ENCODE measurements at places on chromosomes 1 and 21.
A peak's percentile ranks its signal among the peaks of the same experiment; 100 is the strongest.

DNA sequence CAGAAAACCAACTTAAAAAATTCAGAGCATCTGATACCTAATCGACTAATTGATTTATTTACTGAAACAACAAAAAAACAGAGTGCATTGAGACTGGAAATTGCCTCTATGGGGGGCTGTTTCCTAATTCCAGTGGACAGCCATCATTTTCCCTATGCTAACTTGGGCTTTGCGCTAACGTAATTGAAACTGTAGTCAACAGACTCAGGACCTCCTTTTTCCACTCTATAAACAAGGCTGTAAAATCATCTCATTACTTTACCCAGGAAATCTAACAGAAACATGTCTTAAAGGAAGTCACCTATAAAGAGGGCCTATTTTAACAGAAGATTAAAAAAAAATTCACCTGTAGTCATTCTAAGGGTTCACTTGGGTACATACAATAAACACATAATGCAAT, 2.1 kb downstream of the ERG start:
- DNase-seq = no peak

- no peak for DNase-seq
These were observed 288.4 kb upstream of the RGS18 start for GRCh38 chr1:191869790-191870312.

DNA sequence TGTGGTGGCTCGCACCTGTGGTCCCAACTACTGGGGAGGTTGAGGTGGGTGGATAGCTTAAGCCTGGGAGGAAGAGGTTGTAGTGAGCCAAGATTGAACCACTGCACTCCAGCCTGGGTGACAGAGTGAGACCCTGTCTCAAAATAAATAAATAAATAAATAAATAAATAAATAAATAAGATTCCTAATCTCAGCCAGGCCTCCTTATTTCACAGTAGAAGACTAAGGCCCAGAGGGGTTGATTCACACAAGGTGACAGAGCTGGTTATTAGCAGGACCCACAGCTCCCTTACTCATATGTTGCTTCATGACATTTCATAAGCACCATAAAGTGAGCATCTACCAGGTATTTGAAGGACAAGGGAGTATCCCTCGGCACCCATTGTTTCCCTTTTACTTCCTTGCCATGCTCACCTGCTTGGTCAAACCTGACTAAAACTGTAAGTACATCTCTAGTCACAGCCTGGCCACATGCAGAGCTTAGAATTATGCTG, 32.7 kb downstream of the ALG14 start:
- DNase-seq = no peak

GRCh38 chr1:112870887-112871646, 84.9 kb downstream of the SLC16A1 start:
- DNase-seq = no peak

- DNase-seq = no peak
These were observed 858.5 kb upstream of the B3GALT2 start for GRCh38 chr1:194044892-194045291.

GRCh38 chr21:36134803-36135390, at the start of gene CBR3:
Gene CBR3, plus strand, starts transcription at chr21:36135079. Its CDS starts 114 bp downstream, at chr21:36135193.
- peak; percentile 49 for DNase-seq

- no peak for DNase-seq
These were observed 578 bp upstream of the TRIM62 start for GRCh38 chr1:33182401-33182841.

GRCh38 chr1:55958498-55958897, 620.9 kb downstream of the PLPP3 start:
- DNase-seq = no peak

DNA sequence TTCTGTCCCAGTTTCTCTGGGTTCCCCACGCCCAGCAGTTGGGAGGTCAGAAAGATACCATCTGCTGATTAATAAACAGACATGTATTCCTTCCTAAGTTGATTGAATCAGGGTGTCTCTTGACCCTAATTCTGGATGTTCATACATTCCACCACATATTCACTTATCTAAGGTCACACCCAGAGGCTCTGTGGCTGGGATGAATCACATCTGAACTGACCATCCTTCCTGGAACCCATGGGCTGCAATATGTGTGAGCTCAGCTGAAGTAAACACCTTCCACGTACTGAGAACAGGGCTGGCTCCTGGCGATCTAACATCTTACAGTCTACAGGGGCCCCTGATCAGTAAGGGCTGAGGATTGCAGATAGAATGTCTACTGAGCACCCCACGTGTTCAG, 20.5 kb upstream of the TRABD2B start:
- no peak for DNase-seq

- peak; percentile 66 for DNase-seq
These were observed 748 bp downstream of the PPP1R15B start for GRCh38 chr1:204410688-204411450.

DNA sequence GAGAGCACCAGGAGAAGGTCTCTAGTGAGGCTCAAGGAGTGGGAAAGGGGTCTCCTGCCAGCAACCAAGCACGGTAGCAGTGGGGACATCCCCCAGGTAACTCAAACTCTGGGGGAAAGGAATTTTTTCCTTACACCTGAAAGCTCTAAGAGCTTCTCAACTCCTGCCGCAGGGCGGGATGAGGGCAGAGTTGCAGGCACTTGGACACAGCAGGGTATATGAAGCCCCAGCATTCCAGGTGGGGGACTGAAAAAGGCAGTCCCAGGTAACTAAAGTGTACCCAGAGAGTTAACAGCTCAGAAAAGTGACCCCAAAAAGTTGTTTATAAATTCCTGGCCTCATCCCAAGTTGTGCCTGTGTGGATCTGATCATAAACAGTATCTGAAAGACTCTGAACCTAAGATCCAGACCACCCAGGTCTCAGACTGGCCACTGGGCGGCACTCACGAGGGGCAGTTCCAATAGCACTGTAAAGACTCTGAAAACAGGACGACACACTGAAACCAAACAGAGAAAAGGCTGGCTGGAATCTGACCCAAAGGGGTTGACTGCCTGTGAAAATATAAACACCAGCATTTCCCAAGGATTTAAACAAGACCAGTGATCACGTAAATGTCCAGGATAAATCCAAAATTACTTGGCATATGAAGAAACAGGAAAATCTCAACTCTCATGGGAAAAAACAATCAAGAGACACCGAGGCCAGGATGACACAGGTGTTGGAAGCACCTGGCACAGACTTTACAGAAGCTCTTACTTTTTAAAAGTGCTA, 47.5 kb downstream of the HSF2BP start:
- peak; percentile 51 for DNase-seq

DNA sequence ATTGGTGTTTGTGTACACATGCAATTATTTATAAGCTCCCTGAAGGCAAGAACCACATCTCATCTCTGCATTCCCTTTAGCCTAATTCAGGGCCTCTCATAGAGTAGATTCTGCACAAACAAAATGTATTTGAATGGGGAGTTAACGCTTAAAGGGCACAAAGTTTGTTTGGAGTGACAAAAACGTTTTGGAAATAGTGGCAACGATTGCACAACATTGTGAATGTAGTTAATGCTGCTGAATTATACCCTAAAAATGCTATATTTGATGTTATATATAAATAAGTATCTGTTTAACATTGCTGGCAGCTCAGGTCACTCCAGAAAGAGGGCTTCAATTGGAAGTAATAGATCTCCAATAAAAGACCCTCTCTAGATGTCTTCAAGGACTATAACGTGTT, 42.8 kb downstream of the TRIT1 start:
- DNase-seq = no peak

DNA sequence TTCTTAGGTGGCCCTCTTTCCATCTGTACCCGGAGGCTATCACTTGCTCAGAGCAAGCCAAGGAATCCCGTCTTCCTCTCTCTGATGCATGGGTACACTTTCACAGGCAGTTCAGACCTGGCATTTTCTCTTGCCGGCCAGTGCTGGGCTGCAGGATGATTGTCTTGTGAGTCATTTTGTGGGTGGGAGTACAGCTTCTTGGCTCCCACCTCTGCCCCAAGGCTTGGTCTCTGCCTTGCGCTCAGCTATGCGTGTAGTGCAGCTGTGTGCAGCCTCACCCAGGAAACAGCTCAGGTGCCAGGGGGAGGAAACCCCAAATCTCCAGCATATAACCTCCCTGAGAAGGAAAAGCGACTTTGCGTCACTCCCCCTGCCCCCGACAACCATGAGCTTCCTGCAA, 3.9 kb upstream of the AJAP1 start:
- DNase-seq = peak; percentile 17

- peak; percentile 88 for DNase-seq
These were observed 400.7 kb downstream of the SMYD3 start for GRCh38 chr1:246106342-246106763.

DNA sequence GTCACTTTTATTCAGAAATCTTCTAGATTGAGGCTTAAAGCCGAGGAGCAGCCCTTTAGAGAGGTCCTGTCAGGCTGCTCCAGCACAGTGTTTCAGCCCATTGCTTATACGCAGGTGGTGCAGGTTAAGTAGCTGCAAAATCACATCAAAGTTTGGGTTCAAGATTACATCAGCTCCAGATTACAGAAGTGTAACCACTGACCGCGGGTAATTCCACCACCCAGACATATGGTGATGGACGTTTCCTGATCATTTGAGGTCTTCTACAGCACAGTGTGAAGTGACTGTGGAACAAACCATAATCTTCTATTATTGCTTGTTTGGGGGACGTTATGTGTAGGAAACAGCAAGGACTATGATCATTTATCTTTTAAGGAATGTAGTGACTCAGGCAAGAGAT, 11.8 kb downstream of the C1orf115 start:
- DNase-seq = peak; percentile 38

DNA sequence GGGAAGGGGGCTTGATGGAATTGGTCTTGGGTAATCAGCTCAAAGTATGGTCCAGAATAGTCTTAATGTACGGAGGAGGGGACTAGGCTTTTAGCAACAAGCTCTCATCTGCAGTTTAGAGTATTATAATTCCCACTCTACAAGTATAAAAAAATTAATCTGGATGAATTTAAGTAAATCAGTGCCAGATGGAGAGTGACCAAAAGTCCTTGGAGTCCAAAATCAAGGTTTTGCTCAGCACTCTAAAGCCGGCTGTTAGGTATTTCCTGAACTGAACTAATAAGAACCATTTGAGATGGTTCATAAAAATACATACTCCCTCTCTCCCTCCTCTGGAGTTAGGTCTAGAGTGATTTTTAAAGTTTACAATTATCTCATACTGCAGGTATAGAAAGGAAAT, 23.7 kb downstream of the GLUL start:
- DNase-seq = no peak

GRCh38 chr1:27166351-27166802, 11.5 kb upstream of the SLC9A1 start:
- no peak for DNase-seq

- no peak for DNase-seq
These were observed 71.5 kb downstream of the MACF1 start for GRCh38 chr1:39275836-39276507.

DNA sequence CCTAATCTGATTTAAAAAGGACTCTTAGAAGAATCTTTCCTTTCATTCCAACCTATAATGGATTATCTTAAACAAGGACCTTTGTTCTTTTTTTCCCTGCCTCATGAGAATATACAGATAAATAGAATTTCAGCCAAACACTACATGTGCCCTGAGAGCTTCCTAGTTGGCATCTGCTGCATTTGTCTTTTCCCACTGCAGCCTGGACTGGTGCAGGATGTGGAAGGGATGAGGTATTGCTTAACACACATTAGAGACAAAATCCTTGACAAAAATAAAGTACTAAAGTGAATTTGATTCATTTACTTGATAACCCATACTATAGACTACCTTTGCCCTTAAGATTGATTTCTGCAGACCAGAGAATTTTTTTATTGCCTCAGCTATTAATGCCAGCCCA, 59.5 kb downstream of the PALMD start:
- DNase-seq = no peak

- DNase-seq = no peak
These were observed 56.0 kb upstream of the C1orf21 start for GRCh38 chr1:184330875-184331274.
